Activated CD4-positive, alpha-beta memory T cell treated with anti-CD3 and anti-CD28 coated beads for 36 hours (primary cell): ENCODE measurements at places on chromosomes 16 and 17. TPM values are rescaled to one million over a fixed set of nuclear protein-coding genes. Genes with fewer than 3 reads are reported as not detected.

Gene NPIPA5
- 14.9 TPM for total RNA-seq

Gene TBC1D26
- total RNA-seq, result 0.22 TPM

Gene ABCA10
- 0.38 TPM for total RNA-seq

Gene SRL
- not detected for total RNA-seq

- DNase-seq, result no peak
Measured at GRCh38 chr16:74199066-74199841, 97.4 kb upstream of the PSMD7 start.

DNA sequence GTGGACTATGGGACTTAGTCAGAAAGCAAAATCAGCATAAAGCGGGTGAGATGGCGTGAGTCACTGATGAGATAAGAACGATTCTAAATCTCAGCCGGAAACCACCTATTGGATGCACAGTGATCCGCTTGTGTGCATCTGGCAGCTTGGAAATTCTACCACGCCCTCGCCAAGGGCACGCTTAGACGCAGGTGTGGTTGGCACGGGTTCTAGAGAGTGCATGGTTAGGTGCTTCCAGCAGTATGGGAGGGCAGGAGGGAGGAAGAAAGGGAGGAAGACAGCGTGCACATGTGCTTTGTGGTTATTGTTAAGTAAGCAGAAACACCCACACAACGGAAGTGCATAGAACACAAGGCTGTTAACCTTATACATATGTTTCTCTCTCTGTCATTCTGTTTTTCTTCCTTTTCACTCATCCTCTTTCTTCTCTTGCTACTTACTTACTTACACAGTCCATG lies 374.0 kb upstream of the ASIC2 start:
- peak; percentile 51 for DNase-seq
